Smooth muscle cell of bladder (primary cell): ENCODE measurements at places on chromosomes 1 and 21. TPM values are rescaled to one million over a fixed set of nuclear protein-coding genes. Genes with fewer than 3 reads are reported as not detected.

The DNAJC28 gene
- 1.4 and 1.5 TPM in 2 replicates for total RNA-seq

The FMO5 gene
- total RNA-seq: 0.71 and 0.92 TPM in 2 replicates

The THEM5 gene
- total RNA-seq: not detected in 2 replicates

The NPHP4 gene
- 4.1 and 4.4 TPM in 2 replicates for total RNA-seq

The KRTAP13-2 gene
- not detected in 2 replicates for total RNA-seq

The SEMA6C gene
- total RNA-seq: 0.43 and 1.0 TPM in 2 replicates

The ZFYVE9 gene
- total RNA-seq: 28.6 and 36.7 TPM in 2 replicates

The KRTAP19-7 gene
- total RNA-seq: not detected in 2 replicates

The MYBPH gene
- total RNA-seq: 0.09 and 0.14 TPM in 2 replicates

The CALML6 gene
- 0.28 TPM in 2 replicates for total RNA-seq

The CLEC20A gene
- total RNA-seq: not detected in 2 replicates
